ENCODE measurements at places on chromosomes 7 and 10.

- DNase-seq = peak; percentile 56
Observed at GRCh38 chr10:33334805-33335550, 511 bp upstream of the NRP1 start.

GRCh38 chr7:2072798-2073197, 159.9 kb downstream of the MAD1L1 start:
- DNase-seq = no peak

GRCh38 chr7:44396931-44397545, 71.6 kb upstream of the CAMK2B start:
- DNase-seq = no peak

GRCh38 chr10:84562592-84562991, 234.2 kb downstream of the CCSER2 start:
- DNase-seq = no peak

DNA sequence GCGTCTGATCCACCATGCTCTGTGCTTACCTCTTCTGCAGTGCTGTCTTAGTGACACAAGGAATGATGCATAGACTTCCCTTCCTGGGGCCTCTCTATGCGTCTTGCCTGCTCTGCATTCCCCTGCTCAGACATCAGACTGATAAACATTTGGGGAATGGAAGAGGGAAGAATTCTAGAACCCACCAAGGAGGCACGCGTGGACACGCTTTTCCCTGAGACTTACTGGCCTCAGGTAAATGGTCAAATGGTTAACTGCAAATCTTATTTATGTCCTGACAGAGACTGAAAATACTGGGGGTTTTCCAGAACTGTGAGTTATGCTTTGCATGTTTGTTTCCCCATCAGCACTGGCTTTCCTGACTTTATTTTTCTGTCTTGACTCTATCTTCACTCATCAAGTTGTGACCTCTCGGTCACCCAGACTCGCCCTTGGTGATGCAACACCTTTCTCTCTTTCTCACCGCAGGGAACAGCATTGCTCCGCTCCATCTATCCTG, 285.9 kb upstream of the FZD8 start:
- no peak for DNase-seq

DNA sequence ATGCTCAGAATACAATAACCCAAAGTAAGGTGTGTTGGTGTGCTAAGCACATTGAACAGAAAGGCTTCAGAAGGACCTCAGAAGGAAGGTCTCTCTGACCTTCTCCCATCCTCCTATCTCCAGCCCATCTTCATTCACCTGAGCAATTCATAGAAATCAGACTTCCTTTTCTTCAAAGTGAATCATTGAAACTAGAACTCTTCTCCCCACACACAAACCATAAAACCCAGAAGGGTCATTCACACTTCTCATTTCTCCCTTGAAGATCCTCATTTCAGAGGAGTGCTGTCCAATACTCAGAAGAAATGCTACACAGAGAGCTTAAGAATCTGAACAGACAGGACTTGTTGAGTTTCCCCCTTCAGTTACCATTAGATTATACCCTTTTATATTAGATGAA, 89.5 kb downstream of the VWDE start:
- DNase-seq = no peak
